EL (cell line): ENCODE measurements at places on chromosomes 4 and X.

- peak; percentile 75 for DNase-seq
Observed at GRCh38 chr4:83075311-83076095, 39.0 kb downstream of the PLAC8 start.

- DNase-seq = no peak
Observed at GRCh38 chrX:153478746-153479145, 8.4 kb upstream of the HAUS7 start.

- peak; percentile 36 for DNase-seq
Observed at GRCh38 chr4:94486372-94486801, 34.6 kb downstream of the PDLIM5 start.

DNA sequence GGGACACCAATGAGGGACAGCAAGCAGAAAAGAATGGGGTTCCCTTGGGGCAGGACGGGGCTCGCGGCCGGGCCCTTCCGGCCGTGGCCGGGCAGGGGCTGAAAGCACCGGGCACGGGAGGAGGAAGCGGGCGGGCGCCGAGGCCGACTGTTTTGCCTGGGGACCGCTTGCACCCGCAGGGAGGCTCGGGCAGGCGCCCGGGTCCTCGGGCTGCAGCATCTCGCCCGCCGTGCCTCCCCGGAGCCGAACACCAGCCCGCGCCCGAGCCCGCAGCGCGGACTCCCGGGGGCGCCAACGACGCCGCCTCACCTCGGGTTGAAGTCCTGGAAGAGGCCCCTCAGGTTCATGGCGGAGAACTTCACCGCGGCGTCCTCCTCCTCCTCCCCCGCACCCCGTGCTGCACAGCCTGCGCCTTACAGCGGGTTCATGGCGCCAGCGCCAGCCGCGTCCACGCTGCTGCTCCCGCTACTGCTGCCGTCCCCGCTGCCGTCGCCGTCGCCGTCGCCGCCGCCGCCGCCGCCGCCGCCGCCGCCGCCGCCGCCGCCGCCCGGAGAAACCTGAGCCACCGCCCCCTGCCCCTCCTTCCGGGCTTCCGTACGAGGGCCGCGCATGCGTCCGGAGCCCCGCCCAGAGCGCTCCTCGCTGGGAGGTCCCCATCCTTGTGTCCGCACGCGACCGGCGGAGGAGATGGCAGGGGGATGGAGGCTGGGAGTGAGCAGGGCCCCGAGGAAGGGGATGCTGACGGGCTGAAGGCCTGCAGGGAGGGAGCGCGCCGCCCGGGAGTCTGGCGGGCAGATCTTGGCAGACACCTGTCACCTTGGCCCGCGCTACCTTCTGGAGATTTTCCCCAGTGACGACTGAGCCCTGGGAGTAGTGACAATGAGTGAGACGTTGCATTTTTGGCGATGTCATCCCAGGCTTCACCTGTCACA, at the start of gene TMEM185A:
Gene TMEM185A, minus strand, starts transcription at position 559 of the 932 bp plus-strand sequence. Its CDS starts 212 bp downstream, at position 347.
- DNase-seq = peak; percentile 55

DNA sequence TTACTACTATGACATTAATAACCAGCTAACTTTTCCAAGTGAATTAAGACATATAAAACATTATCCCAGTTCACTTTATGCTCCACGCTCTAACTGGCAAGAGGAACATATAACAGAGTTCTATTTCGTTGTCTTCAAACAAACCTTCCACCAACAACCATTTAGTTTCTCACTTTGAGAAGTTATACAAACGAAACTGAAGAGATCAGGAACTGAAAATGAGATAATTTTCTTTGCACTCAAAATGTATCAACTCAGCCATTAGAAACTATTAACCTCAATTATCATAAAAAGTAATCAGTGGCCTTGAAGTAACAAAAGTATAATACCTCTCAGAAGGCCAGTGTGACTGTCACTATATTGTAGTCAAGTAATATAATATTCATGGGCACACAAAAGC, 70.1 kb downstream of the CHM start:
- DNase-seq = no peak

- DNase-seq = no peak
Observed at GRCh38 chr4:6232836-6233785, 32.8 kb upstream of the JAKMIP1 start.

GRCh38 chr4:182286035-182286434, 42.8 kb downstream of the TENM3 start:
- peak; percentile 50 for DNase-seq

DNA sequence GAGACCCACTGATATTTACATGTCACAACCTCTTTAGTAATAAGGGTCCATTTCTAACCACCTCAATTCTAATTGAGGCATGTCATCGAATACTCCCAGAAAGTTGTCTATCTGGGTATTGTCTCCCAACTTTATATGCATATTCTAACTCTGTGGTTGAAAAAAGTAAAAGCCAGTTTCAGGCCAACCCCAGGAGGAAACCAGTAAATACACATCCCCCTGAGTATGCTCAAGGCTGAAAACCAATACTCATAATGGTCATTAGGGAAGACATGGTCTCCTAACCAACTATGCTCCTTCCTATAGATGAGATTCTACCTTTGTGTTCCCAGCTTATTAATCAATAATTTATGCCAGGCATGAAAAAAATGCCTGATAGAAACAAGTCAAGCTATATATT, 96.6 kb downstream of the SH3KBP1 start:
- no peak for DNase-seq

GRCh38 chr4:123832173-123833026, 435.8 kb downstream of the SPRY1 start:
- DNase-seq = peak; percentile 99

GRCh38 chr4:74742185-74742584, 52.1 kb downstream of the BTC start:
- no peak for DNase-seq

DNA sequence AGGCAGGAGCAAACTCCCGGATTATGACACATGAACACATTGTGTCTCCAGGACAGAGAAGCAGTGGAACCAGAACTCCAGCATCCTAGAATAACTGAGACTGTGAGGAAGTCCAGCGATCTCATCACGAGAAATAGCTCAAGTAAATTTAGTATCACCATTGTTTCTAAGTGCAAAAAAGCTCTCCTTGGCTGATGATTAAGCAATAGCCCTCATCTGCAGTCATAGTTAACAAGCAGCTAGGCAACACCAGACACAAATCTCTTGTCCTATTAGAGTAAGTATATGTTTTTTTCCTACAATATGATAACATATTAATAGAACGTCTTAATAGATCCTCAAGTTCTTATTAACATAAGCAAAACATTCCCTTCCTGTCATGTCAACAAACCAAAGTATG, 2.4 kb upstream of the CFAP299 start:
- no peak for DNase-seq

DNA sequence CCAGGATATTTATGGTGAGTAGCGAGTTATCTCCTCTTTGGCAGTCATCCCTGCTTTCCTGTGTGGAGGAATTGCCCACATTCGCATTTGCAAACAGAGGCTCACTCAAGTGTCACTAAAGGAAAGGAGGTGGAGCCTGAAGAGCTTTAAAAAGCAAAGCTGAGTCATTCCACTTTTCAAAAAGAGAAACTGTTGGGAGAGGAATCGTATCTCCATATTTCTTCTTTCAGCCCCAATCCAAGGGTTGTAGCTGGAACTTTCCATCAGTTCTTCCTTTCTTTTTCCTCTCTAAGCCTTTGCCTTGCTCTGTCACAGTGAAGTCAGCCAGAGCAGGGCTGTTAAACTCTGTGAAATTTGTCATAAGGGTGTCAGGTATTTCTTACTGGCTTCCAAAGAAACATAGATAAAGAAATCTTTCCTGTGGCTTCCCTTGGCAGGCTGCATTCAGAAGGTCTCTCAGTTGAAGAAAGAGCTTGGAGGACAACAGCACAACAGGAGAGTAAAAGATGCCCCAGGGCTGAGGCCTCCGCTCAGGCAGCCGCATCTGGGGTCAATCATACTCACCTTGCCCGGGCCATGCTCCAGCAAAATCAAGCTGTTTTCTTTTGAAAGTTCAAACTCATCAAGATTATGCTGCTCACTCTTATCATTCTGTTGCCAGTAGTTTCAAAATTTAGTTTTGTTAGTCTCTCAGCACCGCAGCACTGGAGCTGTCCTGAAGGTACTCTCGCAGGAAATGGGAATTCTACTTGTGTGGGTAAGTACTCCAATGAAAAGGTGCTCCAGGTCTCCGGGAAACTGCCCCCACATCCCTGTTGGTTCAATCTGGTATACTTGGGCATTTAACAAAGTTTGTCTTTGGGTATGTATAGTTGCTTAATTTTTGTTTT, at the start of gene EGF:
Gene EGF, plus strand, starts transcription at position 178 of the 890 bp plus-strand sequence. Its CDS starts 453 bp downstream, at position 631.
- peak; percentile 46 for DNase-seq

GRCh38 chr4:2734612-2735011, 21.5 kb downstream of the TNIP2 start:
- no peak for DNase-seq

DNA sequence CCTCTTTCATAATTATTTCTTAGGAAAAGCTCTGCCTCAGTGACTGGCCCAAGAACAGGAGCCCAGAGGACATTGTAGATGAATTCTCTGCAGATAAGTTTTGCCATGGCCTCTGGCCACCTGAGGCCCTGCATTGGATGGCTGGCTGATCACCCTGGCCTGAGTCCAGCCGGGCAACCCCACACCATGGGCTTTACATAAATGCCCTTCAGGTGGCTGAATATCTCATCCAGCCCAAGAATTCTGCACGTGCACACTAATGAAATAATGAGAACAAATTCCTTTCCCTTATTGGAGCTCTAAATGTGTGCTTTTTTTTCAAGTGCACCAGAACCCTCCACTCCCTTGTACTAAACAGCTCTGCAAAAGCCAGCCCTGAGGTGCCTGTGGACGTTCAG, 65.7 kb downstream of the IRF2 start:
- no peak for DNase-seq

DNA sequence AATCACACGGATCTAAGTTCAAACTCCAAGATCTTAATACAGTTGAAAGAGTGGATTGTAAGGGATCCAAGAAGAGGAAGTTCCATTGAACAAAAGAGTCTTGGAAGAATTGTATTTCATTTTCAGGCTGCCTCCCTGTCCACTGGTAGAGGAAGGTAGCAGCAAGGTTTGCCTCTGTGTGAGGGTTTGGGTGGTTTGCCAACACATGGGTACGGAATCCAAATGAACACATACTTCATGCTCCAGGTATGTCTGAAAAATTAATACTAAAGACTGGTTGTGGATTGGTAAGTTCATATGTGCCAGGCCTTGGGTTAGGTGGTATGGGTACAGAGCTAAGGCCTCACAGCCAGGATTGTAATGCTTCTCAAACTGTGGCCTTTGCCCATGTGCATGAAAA, 523.6 kb upstream of the BOD1L1 start:
- DNase-seq = no peak

GRCh38 chr4:148254621-148255343, 187.4 kb downstream of the NR3C2 start:
- DNase-seq = no peak

DNA sequence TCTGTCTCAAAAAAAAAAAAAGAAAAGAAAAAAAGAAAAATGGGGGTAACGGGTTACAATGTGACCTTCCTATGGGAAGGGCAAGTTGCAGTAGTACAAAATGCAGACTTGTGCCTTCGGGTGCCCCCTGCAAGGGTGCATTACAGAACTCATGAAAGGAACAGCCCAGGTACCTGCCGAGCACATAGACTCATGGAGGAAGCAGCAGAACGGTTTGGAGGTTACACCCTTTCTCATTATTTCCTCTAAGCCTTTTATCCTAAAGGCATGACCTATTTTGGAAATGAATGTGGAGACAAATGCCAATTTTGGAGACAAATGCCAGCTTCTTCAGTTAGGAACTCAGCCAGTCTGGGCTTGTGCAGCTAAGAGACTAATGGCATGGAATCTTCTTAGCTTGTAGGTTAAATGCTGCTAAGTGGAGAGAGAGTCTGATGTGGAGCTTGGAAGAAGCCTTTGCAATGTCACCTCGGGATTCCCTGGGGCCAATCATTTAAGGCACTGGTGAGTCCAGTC, 44.1 kb upstream of the PRKX start:
- DNase-seq = no peak

DNA sequence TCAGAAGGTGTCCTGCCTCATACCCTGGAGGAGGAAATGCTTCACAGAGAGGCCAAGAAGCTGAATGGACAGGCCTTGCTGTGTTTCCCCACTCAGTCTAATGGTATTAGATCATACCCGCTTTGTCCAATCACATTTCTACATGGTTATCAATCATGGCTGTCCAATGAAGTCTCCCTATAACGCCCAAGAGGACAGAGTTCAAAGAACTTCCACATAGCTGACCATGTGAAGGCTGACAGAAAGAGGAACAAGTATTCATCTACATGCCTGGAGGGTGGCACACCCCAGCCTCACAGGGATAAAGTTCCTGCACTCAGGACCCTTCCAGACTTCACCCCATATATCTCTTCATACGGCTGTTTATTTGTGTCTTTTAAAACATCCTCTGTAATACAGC, 123.4 kb downstream of the MANBA start:
- no peak for DNase-seq

DNA sequence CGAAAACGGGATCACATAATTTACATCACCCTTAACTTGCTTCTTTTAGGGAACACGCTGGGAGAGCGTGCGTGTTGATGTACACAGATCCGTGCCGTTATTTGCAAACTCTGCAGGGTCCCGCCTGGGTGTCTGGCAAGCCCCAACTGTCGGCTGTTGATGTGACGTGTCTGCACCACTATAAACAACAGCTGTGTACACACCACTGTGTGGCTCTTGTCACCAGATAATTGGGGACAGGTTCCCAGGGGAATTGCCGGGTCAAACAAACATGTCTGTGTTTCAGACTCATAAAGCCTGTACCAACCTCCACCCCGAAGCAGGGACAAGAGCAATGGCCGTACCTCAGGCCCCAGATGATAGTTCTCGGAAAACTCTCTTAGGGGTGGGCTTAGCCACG, 105.0 kb upstream of the AFAP1 start:
- DNase-seq = no peak

GRCh38 chr4:16231570-16232245, 5.4 kb upstream of the TAPT1 start:
- no peak for DNase-seq

DNA sequence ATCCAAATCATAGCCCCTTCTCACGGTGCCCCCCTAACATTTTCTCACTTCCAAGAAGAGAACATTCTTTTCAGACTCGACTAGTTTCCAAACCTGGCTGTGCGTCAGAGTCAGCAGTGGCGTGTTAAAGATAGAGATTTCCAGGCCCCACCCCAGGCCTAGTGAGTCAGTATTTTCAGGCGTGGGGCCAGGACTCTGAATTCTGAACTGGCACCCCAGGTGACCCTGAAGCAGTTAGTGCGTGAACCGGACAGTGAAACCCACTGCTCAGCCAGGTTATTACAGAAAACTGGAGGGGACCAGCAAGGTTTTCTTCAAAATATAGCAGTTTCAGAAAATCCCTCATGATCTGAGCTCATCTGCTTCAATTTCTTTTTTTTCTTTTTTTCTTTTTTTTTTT, 35.0 kb upstream of the BCOR start:
- DNase-seq = peak; percentile 80
